T-helper 2 cell (primary cell): ENCODE measurements at places on chromosomes 4 and X.

DNA sequence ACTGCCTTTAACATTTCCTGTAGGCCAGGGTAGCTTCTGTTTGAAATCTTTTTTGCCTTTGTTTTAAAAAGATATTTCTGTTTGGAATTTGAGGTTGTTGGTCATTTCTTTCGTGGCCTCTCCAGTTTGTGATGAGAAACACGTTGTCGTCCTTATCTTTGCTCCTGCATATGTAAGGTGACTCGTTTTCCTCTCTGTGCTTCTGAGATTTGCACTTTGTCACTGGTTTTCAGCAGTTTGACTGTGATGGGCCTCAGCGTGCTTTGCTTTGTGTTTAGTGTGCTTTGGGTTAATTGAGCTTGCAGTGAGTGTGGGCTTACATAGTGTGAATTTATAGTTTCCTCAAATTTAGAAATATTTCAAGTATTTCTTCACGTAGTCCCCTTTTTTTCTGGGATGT lies 81.5 kb downstream of the FAM193A start:
- DNase-seq: no peak

DNA sequence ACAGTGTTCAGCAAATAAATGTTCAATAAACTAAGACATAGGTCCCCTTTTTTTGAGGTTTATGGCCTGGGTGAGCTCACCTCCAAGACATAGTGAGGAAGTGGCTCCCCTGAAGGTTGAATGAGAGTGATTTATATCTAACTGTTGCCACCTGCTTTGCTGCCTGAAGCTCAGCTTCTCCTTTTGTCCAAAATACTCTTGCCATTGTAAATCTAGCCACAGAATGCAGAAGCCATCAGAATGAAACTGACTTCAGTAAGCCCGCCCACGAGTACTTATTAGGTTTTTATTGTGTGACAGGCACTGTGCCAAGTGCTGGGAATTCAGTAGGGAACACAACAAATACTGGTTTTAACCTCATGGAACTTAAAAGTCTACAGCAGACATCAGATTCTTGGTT lies 18.0 kb downstream of the SPINK2 start:
- DNase-seq: peak; percentile 74

- no peak for DNase-seq
These were observed 591.0 kb downstream of the ANKRD50 start for GRCh38 chr4:124121461-124121971.

- DNase-seq: no peak
These were observed 40.8 kb upstream of the CHRDL1 start for GRCh38 chrX:110836451-110836850.

- no peak for DNase-seq
These were observed 19.5 kb upstream of the NFXL1 start for GRCh38 chr4:47933840-47934239.

DNA sequence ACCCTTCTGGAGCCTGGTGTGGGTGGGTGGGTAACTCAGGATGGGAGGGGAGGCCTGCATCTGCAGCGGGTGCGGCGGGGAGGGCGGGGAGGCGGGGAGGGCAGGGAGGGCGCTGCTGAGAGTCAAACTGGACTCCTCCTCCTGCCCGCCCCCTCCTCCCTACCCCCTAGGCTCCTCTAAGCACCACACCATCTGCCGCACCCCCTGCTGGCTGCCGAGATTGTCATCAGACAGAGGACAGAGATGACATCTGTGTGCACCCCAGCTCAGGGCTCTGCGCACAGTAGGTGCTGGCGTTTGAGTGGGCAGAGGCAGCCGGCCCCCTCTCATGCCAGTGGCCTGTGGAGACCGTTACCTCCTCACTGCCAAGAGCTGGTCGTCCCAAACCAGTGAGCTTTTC lies 10.6 kb upstream of the HMX1 start:
- DNase-seq: no peak

GRCh38 chr4:108072300-108072699 lies 82.6 kb downstream of the HADH start:
- peak; percentile 69 for DNase-seq
